ENCODE measurements at places on chromosomes 3 and 15.

DNA sequence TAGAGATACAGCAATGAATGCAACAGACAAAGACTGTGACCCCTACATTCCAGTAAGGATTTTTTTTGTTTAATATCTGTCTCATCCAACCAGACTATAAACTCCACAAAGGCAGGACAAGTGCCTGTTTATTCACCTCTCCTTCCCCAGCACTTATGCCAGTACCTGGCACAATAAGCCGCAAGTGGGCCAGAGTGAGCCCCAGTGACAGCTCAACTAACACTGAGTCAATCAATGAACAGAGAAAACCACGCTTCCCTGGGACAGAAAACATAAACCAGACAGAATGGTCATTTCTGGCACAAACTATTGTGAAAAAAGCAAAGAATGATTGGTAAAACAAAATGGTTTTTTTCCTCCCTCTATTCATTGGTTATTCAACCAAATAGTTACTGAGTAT lies 52.2 kb downstream of the RYK start:
- no peaks in the 10 kb centered on the region for H3K27me3 ChIP-seq
- H3K4me1 ChIP-seq, result peaks cover 2% of the 10 kb centered on the region
- no peak overlapping the region for H3K4me3 ChIP-seq
- H3K36me3 ChIP-seq, result peaks cover 22% of the 10 kb centered on the region
- DNase-seq, result no peak

- no peak overlapping the region for H3K4me3 ChIP-seq
- no peaks in the 10 kb centered on the region for H3K36me3 ChIP-seq
- peaks cover 9% of the 10 kb centered on the region for H3K4me1 ChIP-seq
- no peaks in the 10 kb centered on the region for H3K27me3 ChIP-seq
- H3K27ac ChIP-seq, result no peak overlapping the region
- DNase-seq, result no peak
Measured at GRCh38 chr3:39282057-39282456, 2.2 kb upstream of the CX3CR1 start.

DNA sequence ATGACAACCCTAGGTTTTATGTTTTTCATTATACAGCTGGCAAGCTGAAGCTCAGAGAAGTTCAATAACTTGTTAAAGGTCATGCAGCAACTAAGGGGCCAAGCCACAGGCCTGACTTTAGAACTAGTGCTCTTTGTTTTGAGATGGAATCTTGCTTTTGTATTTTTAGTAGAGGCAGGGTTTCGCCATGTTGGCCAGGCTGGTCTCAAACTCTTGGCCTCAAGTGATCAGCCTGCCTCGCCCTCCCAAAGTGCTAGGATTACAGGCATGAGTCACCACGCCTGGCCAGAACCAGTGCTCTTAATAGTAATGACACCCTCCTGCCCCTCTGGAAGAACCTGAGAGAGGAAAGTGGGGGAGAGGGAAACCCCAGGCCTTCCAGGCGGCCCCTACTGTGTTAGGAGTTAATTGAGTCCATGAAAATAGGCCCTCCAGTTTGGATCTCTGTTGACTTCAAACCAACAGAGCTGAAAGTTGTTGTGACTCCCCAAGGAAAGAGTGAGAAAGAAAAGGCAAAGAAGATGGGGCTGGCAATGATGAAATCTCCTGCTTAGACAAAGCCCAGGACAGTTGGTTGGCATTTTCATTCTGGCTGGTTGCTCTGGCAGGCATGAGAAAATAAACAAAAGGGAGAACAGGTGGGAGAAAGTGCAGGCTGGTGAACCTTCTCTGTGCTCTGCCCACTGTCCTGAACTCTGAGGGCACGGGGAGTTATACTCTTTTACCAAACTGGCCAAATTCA lies 3.6 kb upstream of the PRRT3 start:
- H3K36me3 ChIP-seq, result peaks cover 3% of the 10 kb centered on the region
- no peaks in the 10 kb centered on the region for H3K27me3 ChIP-seq
- H3K27ac ChIP-seq, result peak overlapping the region; percentile 7
- DNase-seq, result no peak
- H3K4me1 ChIP-seq, result peaks cover 14% of the 10 kb centered on the region

GRCh38 chr3:149180057-149180573 lies 41.5 kb downstream of the CP start:
- no peaks in the 10 kb centered on the region for H3K27me3 ChIP-seq
- peaks cover 8% of the 10 kb centered on the region for H3K36me3 ChIP-seq
- H3K4me1 ChIP-seq, result peaks cover 2% of the 10 kb centered on the region
- H3K4me3 ChIP-seq, result no peak overlapping the region
- DNase-seq, result no peak

DNA sequence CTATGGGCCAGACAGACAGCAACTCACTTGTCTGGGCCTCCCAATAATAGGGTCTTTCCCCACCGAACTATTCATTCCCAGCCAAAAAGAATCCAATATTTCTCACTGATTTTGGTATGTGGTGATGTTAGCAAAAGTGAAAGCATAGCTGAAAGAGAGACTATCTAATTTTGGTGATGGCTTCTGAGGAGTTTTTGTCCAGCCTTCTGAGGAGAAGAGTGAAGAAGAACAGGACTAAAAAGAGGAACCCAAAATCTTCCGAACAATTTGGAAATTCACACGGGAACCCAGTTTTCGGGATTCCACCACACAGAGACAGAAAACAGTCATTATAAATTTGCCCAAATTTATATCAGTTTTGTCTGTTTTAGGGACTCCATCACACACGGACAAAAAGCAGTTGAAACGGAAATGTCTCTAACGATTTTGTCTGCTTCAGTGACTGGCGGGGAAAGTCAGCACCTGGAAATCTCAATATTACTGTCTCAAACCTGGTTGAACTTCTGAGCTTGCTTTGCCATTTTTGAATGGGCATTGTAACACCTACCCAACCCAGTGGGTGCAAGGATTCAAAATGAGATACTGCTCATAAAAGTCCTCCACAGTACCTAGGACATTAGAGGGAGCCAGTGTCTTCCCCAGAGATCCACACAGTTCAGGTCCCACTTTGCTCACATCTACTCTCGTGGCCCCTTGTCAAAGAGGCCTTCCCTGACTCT lies 9.1 kb downstream of the CD80 start:
- H3K4me1 ChIP-seq, result peaks cover 3% of the 10 kb centered on the region
- H3K4me3 ChIP-seq, result no peak overlapping the region
- no peaks in the 10 kb centered on the region for H3K36me3 ChIP-seq
- DNase-seq, result no peak

GRCh38 chr3:86801921-86802320 lies 189.0 kb downstream of the VGLL3 start:
- H3K36me3 ChIP-seq, result no peaks in the 10 kb centered on the region
- no peaks in the 10 kb centered on the region for H3K4me1 ChIP-seq
- no peak overlapping the region for H3K4me3 ChIP-seq

DNA sequence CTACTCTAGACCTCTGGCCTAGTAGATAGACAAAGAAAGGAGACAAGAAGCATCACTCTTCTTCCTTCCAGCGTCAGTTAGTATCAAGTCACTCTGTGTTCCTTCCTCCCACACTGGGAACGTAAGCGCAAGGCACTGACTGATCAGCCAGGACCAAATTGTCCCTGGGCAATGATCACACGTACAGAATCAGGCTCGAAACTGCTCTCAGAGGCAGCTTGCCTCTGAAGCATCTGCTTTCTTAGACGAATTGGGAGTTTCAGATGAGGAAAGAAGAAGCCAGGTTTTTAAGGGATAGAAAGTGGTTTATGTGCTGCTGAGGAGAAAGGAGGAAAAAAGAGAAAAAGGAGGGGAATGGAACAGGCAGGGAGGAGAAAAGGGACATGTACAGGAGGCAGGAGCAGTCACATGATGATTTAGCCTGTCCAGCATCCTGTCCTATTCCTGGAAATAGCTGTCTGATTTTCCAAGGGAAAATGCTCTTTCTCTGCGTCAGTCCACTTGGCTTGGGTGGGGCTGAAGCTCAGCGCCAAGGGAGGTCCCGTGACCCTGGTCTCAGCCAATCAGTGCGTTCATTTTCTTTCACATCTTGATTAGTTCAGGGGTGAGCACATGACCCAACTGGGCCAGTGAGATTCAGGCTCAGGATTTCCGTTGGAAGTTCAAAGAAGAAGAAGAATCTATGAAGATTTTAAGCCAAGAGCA lies 102.0 kb upstream of the PRICKLE2 start:
- H3K4me1 ChIP-seq, result no peaks in the 10 kb centered on the region
- H3K27me3 ChIP-seq, result peaks cover 8% of the 10 kb centered on the region
- no peaks in the 10 kb centered on the region for H3K36me3 ChIP-seq
- DNase-seq, result no peak

- peak within 1 kb of the TSS; percentile 95 for H3K4me3 ChIP-seq
- H3K27ac ChIP-seq, result no peak within 1 kb of the TSS
- peak; percentile 64 for DNase-seq
- H3K4me1 ChIP-seq, result peaks cover 78% of the 10 kb centered on the region
- H3K27me3 ChIP-seq, result no peaks in the 10 kb centered on the region
- H3K36me3 ChIP-seq, result peaks cover 36% of the 10 kb centered on the region
Measured at GRCh38 chr3:111541911-111542483, at the start of gene CD96. Gene CD96, plus strand, starts transcription at chr3:111542197. Its CDS starts 52 bp downstream, at chr3:111542249.

DNA sequence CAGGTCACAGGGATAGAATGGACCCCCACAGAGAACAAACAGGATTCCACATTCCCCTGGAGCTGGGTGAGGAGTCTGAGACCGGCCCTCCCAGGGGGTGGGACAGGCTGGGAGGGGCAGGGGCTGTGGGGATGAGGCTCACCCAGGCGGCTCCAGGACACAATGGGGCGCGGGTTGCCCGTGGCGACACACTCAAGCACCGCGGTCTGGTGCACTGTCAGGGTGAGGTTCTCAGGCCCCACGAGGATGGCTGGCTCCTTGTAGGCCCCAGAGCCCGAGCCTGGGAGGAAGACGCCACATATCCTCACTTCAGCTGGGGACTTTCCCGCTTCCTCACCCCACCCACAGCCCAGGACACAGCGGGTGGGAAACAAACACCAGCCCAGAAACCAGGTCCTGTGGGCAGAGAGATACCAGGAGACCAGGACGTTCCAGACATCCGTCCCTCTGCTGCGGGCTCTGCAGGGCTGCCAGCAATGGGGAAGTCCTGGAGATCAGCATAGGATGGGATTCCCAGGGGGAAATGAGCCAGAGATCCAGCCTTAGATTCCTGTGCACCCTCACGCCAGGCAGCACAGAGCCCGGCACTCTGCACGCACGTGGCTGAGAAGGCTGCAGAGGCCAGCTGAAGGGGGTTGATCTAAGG lies 30.2 kb downstream of the RNU5B-1 start:
- H3K4me3 ChIP-seq, result no peak overlapping the region
- H3K27me3 ChIP-seq, result peaks cover 3% of the 10 kb centered on the region
- no peaks in the 10 kb centered on the region for H3K36me3 ChIP-seq
- H3K27ac ChIP-seq, result no peak overlapping the region
- no peak for DNase-seq

- H3K36me3 ChIP-seq, result peaks cover 18% of the 10 kb centered on the region
- peaks cover 6% of the 10 kb centered on the region for H3K4me1 ChIP-seq
- no peak overlapping the region for H3K4me3 ChIP-seq
- H3K27ac ChIP-seq, result no peak overlapping the region
Measured at GRCh38 chr15:82137261-82137660, 91.4 kb upstream of the MEX3B start.

- H3K27ac ChIP-seq, result no peak overlapping the region
- no peaks in the 10 kb centered on the region for H3K36me3 ChIP-seq
- DNase-seq, result no peak
- peaks cover 3% of the 10 kb centered on the region for H3K27me3 ChIP-seq
- H3K4me1 ChIP-seq, result no peaks in the 10 kb centered on the region
Measured at GRCh38 chr3:105162448-105162847, 204.3 kb upstream of the ALCAM start.

- DNase-seq, result peak; percentile 36
- peaks cover 24% of the 10 kb centered on the region for H3K27me3 ChIP-seq
- no peaks in the 10 kb centered on the region for H3K4me1 ChIP-seq
- peak overlapping the region; percentile 14 for H3K4me3 ChIP-seq
Measured at GRCh38 chr15:89665449-89666181, 10.3 kb upstream of the KIF7 start.

DNA sequence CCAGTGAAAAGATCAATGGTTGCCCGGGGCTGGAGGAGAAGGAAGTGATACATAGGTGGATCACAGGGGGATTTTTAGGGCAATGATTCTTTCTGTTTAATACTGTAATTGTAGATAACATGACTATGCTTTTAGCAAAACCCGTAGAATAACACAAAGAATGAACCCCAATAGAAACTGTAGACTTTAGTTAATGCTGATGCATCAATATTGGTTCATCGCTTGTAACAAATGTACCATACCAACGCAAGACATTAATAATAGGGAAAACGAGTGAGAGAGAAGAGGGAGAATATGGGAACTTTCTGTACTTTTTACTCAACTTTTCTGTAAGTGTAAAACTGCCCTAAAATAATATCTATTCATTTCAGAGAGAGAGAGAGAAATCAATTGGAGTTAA lies 383.3 kb upstream of the ATP11B start:
- H3K27me3 ChIP-seq, result peaks cover 4% of the 10 kb centered on the region
- H3K27ac ChIP-seq, result no peak overlapping the region
- no peak for DNase-seq
- no peaks in the 10 kb centered on the region for H3K36me3 ChIP-seq

DNA sequence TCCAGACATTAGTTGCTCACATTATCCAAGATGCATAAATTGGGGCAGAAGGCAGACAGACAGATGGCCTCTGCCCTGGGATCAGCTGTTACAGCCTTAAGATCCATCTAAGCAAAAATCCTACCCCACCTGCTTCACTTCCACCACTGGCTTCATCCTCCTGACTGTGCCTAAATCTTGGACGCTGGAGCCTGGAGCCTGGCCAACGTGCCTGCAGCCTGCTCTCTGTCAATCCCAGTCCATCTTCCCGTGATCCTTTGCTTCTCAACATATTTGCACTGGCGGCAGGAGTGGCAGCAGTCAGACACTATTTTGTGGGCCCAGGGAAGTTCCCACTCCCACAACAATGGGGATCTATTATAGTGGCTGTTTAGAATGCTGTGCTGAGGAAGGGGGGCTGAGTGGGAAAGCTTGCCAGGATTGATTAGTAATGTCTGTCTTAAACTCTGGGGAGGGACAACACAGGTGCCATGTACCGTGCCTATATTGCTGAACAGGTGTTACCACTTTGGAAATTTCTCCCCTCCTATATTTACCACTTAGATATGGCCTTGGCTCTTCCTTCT lies 121.2 kb downstream of the MEGF11 start:
- no peak for DNase-seq
- H3K4me3 ChIP-seq, result no peak overlapping the region
- no peak overlapping the region for H3K27ac ChIP-seq

- peaks cover 2% of the 10 kb centered on the region for H3K4me1 ChIP-seq
- no peaks in the 10 kb centered on the region for H3K27me3 ChIP-seq
- H3K27ac ChIP-seq, result no peak overlapping the region
- no peak for DNase-seq
Measured at GRCh38 chr3:58638591-58638990, 28.0 kb downstream of the FAM3D start.

- peaks cover 6% of the 10 kb centered on the region for H3K27me3 ChIP-seq
- DNase-seq, result no peak
- H3K27ac ChIP-seq, result no peak overlapping the region
- no peak overlapping the region for H3K4me3 ChIP-seq
- no peaks in the 10 kb centered on the region for H3K36me3 ChIP-seq
- H3K4me1 ChIP-seq, result peaks cover 20% of the 10 kb centered on the region
Measured at GRCh38 chr15:89074402-89075012, 13.7 kb upstream of the ABHD2 start.

GRCh38 chr15:66023311-66023972 lies 154.2 kb downstream of the RAB11A start:
- H3K27me3 ChIP-seq, result peaks cover 7% of the 10 kb centered on the region
- no peaks in the 10 kb centered on the region for H3K36me3 ChIP-seq
- no peak overlapping the region for H3K27ac ChIP-seq
- no peak for DNase-seq

GRCh38 chr3:49649576-49649975 lies 24.6 kb upstream of the APEH start:
- no peaks in the 10 kb centered on the region for H3K27me3 ChIP-seq
- no peak for DNase-seq
- H3K36me3 ChIP-seq, result no peaks in the 10 kb centered on the region
- H3K4me3 ChIP-seq, result no peak overlapping the region
- H3K4me1 ChIP-seq, result no peaks in the 10 kb centered on the region

- no peaks in the 10 kb centered on the region for H3K36me3 ChIP-seq
- no peak for DNase-seq
- H3K4me3 ChIP-seq, result no peak overlapping the region
- no peaks in the 10 kb centered on the region for H3K4me1 ChIP-seq
- no peaks in the 10 kb centered on the region for H3K27me3 ChIP-seq
Measured at GRCh38 chr3:55876560-55876959, 389.5 kb upstream of the WNT5A start.
